Activated T-cell treated with anti-CD3 and anti-CD28 coated beads, Interleukin-2, amount 50 U/mL, for 72 hours (primary cell): ENCODE measurements at places on chromosomes 4 and X.

GRCh38 chr4:26987191-26987590 lies 126.5 kb downstream of the STIM2 start:
- DNase-seq: no peak

- DNase-seq: no peak
These were observed 12.0 kb downstream of the ATP5ME start for GRCh38 chr4:661881-662761.

- DNase-seq: no peak
These were observed 25.1 kb upstream of the ANK2 start for GRCh38 chr4:113024388-113024787.

- no peak for DNase-seq
These were observed 399.9 kb downstream of the GASK1B start for GRCh38 chr4:157772907-157773306.

GRCh38 chrX:129534816-129535578 lies 5.1 kb upstream of the OCRL start:
- no peak for DNase-seq

DNA sequence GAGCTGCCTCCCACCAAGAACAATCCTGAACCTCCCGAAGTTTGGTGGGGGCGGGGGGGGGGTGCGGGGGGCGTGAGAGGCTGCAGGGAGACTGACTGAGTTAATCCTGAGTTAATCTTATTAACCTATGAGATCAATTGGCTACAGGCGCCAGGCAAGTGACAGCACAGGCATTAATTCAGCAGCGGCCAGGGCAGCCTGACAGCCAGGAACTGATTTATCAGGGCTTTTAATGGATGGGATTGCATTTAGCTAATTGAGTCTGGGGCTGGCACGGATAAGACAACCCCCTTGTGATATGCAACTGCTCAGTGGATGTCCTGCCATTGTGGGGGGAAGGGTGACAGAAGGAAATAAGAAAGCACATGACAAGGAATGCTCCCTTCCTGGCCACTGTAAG lies 16.3 kb downstream of the RTL5 start:
- no peak for DNase-seq

- DNase-seq: no peak
These were observed 213.8 kb upstream of the FGF13 start for GRCh38 chrX:138925330-138925729.

DNA sequence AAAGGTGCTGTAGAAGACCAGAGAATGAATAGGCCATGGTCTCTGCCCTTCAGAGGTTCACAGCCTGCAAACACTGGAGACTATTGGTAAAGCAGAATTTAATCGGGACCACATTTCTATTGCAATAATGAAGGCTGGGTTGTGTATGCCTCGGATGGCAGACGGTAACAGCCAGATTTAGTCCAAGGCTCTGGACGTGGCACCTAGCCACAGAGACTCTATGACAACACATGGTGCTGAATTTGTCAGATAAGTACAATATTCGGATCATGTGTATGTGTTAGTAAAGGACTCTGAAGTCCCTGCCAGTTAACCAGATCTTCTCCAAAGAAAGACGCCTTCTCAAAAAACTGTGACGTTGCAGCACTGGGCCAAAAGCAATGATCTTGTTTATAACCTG lies 129.0 kb downstream of the DCTD start:
- DNase-seq: no peak

DNA sequence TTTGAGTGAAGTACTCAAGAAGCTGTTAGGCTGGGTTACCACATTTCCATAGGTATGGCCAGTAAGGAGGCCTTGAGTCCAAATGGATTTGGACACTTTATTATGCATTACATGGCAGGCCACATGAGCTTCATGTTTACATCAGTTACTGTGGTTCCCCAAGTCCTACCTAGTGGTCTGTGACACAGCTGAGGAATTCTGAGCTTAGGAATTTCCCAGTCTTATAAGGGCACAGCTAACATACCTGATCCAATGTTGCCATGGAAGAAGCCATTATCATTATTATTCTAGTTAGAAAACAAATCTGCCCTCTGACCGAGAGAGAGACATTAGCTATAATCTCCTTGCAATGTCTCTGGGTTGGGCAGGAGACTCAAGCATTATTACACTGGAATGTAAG lies 174.4 kb upstream of the NUDT10 start:
- no peak for DNase-seq
